Tongue (tissue), 3 donors: ENCODE measurements at places on chromosomes 11 and 22.

- no peak for DNase-seq
Measured at GRCh38 chr11:72771507-72771906, 19.3 kb upstream of the ARAP1 start.

GRCh38 chr22:16956290-16956689 lies 51.7 kb downstream of the GAB4 start:
- DNase-seq: no peak

DNA sequence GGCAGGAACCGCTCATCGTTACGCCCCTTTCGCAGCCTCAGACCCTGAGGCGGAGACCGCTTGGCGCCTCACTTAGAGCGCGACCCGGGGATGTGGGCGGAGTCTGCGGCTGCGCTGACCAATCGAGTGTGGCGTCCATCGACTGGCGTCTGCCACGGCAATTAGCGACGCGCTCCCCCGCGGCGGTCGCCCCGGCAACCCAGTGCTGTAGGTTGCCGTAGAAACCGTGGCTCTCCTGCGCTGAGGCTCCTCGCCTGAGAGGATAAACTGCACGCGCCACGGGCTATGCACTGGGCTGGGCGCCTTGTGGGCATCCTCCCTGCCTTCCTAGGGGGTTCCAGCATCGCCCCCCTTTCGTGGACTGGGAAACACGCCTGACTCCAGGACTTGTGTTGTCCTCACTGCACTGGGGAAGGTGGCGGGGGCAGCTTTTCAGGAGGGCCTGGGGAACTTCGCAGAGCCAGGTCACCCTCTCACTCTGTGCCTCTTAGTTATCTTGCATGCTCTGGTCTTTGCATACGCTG lies 701 bp upstream of the P2RX6 start:
- peak; percentile 94 for DNase-seq

GRCh38 chr11:78573681-78574080 lies 983 bp downstream of the NARS2 start:
- DNase-seq: peak; percentile 35

- DNase-seq: no peak
Measured at GRCh38 chr11:95586661-95587060, 202.9 kb downstream of the FAM76B start.

DNA sequence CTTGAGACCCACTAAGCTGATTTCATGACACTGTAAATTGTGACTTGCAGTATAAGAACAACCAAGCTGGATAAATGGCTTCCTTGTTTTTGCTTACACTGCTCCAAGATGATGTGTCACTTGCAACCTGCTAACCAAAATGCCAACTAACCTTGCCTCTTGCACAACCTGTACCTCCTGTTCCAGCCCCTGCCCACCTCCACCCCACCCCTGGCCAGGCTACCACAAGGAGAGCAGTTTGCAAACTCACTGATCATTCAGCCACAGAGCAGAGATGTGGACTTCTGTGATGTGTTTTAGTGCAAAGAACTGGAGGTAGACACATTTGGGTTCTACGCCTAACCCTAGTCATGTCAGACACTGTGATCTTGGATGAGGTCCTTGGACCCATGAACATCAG lies 4.3 kb upstream of the APOL6 start:
- no peak for DNase-seq

DNA sequence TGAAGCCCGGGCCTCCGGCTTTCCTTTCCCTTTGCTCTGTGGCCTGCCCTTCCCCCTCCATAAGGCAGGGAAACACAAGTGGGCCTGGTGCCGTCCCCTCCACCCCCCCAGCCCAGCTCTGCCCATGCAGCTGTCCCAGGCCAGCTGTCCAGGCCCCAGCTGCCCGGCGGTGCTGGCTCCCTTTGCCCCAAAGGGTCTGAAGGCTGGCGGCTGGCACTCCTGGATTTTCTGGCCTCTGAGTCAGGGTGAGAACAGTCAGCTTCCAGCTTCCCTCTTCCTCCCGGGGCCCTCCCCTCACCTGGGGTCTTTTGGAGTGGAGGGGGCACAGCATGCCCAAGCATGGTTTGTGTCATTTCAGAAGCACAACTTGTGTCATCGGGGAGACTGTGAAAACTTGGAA lies 27.8 kb downstream of the CD82 start:
- peak; percentile 95 for DNase-seq

DNA sequence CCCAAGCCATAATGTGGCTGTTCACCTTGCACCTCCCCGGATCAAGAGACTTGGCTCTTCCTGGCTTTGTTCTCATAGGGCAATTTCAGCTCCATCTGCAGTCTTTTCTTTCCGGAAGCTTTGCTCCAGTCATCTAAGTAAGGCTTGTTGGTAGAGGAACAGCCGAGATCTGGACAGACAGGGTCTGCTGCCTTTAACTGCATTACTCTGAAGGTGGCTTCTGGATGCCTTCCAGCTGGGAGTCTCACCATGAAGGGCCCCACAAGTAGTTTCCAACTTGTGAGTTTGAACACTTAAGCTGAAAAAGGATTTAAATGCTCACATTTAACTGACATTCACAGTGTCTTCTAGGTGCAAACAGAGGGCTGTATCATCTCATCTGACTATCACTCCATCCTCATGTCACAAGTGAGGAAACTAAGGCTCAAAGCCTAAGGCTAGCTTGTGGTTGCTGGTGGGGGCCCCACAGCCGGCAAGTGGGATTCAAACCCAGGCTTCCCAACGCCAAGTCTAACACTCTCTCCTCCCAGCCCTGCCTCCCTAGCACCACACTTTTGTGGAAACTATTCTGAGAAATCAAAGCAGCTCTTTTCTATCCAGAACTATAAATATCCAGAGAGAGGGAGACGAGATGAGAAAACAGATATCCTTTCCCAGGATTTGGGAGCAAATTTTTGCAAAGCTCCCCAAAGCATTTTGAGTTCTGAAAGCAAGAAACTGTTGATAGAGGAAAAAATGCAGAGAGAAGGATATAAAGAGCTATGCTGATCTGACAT lies 58.4 kb downstream of the GALNT18 start:
- DNase-seq: peak; percentile 30

DNA sequence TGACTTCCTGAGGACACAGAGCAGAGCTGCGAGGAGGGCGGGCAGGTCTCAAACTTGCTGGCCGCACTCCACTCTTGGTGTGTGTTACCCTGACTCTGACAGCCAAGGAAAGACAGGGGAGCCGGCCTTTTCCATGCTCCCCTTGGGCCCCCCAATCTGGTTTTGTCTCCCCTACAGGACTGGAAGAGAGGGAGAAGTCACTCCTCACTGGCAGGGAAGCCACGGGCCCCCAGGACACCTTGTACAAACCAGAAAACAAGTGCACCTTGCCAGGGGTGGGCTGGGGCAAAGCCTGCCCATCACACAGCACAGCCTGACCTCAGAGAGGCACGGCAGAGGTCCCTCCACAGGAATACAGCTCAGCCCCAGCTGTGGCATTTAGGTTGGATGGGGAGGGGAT lies 20.2 kb downstream of the CBX7 start:
- no peak for DNase-seq

DNA sequence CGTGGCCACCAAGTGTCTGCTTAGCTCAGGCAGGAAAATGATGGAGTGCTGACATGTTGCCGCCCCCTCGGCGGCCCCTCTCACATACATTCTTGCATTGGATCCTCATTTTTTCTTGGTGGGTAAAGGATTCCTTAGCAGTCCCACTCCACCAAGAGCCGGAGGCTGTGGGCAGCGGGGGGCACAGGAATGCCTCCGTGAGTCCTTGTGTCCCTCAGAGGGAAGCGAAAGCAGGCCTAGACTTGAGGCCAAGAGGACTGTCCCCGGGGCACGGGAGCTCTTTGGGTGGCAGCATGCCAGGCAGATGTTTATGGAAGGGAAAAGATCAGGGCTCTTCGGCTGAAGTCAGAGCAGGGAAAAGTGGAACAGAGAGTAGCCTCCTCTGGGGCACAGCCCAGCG lies 21.6 kb downstream of the LRFN4 start:
- DNase-seq: peak; percentile 67

- no peak for DNase-seq
Measured at GRCh38 chr11:69320756-69321741, 27.1 kb downstream of the MYEOV start.

DNA sequence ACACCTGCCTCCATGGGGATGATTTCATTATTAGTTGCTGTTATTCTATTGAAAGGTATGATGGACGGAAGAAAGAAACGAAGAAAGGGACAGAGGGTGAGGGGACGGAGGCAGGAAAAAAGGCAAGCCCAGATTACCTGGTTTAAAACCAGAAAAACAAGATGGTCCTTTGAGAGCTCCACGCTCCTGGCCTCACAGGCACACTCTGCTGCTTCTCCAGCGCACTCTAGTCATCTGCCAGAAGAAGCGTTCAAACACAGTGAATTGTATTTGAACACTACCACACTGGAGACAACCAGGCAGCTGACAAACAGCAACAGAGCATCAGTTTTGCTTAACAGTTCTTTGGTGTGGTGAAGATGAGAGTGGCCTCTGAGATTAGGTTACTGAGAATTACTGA lies 216.9 kb downstream of the CADM1 start:
- DNase-seq: no peak

DNA sequence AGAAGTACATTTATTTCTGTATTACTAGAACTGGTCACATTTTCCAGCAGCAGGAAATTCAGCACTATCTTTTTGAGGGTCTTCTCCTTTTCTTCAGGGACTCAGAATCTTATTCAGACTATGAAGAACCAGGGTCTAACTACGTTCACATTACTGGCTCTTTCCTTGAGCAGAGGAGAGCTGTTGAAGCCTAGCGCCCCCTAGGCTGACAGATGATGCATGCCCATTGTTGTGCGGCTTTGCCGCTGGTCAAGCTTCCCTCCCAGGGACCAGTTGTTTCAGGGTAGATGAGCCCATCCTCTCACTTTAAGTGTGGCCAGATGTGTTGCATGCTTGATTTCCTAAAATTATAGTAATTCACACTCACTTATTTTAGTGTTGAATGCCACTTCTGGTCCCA lies 168.2 kb upstream of the PDGFD start:
- no peak for DNase-seq

GRCh38 chr22:49515475-49515874 lies 312.2 kb downstream of the BRD1 start:
- no peak for DNase-seq

GRCh38 chr11:106724293-106724892 lies 293.9 kb downstream of the GUCY1A2 start:
- no peak for DNase-seq

- DNase-seq: no peak
Measured at GRCh38 chr11:64919627-64920026, 2.6 kb upstream of the ATG2A start.

GRCh38 chr11:10490398-10491241 lies 35.6 kb downstream of the AMPD3 start:
- DNase-seq: no peak

DNA sequence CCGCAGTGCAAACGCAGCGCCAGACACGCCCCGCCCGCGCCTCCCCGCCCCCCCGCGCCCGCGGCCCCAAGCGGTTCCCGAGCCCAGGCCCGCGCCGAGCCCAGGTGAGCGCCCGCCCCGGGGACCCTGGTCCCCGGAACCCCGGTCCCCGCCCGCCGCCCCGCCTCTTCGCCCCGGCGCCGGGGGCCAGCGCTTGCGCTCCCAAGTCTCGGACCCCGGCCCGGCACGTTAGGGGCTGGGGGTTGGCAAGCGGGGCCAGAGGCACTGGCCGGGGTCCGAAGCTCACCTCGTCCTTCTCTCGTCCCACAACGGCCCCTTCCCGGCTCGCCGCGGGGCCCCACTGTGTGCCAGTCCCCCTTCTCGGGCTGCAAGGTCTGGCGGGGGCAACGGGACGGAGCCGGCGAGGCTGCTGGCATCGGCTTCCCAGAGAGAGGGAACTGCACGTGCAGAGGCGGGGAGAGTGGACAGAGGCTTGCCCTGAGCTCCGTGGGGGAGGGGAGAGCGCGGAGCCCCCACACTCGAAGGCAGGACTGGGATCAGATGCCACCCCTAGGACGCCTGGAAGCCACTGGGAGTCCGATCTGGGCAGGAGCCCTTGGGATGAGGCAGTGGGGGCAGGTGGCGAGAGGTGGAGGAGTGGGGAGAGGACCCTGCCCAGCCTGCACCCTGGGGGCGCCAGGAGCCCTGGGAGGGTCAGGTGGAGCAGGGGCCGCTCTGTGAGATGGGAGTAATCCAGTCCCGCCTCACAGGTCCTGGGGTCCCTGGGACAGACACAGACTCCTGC lies 1.8 kb upstream of the AIFM3 start:
- DNase-seq: no peak

- no peak for DNase-seq
Measured at GRCh38 chr11:44788536-44789261, 61.9 kb downstream of the TSPAN18 start.

GRCh38 chr22:43884600-43885318 lies 7.1 kb downstream of the PNPLA5 start:
- peak; percentile 66 for DNase-seq

DNA sequence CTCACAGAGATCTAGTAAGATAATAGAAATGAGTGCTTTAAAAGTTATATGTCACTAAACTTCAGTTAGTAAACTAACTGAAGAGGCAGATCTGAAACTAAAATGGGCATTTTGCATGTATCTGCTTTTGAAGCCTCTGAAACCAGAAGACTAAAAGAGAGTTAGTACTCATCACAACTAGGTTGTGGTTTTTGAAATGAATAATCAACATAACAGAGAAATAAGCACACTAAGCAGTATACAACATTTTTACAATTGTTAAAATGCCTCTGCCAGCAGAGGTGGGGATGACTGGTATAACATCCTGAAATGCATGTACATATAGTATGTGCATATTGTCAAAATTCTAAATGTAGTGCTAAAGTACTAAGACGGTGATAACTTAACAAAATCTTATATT lies 564.5 kb downstream of the DLG2 start:
- DNase-seq: no peak

GRCh38 chr22:48493733-48494132 lies 1333.9 kb downstream of the BRD1 start:
- no peak for DNase-seq

- no peak for DNase-seq
Measured at GRCh38 chr11:117704395-117705100, 92.5 kb downstream of the DSCAML1 start.

DNA sequence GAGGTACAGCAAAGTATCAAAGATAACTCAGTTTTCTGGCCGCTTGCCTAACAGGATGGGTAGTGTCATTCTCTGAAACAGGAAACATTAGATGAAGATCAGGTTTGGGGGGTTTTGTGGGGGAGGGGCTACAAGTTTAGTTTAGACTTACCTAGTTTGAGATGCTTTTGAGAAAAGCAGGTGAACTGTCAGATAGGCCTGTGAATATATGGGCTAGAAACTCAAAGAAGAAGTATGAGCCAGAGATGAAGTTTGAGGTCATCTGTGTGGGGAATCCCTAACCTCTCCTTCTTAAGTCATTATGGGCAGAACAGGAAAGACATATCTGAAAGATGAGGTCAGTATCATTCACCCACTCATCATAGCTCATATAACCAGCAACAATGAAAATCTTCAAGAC lies 11.9 kb downstream of the HOATZ start:
- no peak for DNase-seq

DNA sequence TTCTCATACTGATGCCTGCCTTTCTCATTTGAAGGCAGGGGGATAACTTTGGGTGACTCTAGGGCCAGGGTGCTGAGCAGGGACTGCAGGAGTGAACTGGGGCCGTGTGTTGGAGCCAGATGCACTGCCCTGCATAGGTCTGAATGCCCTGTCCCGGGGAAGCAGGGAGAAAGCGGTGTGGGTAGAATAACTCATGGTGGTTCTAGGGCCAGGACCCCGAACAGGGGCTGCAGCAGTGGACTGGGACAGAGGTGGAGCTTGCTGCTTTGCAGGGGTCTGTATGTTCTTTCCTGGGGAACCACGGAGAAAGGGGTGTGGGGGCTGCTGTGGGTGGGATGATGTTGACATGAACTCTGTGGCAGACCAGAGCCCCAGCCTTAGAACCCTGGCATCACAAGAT lies 52.9 kb downstream of the GAB4 start:
- no peak for DNase-seq

GRCh38 chr22:42282252-42282942 lies 11.9 kb upstream of the TCF20 start:
- no peak for DNase-seq

- DNase-seq: no peak
Measured at GRCh38 chr11:45328726-45329125, 42.6 kb upstream of the SYT13 start.
